ENCODE measurements at places on chromosomes 2 and 18. TPM values are rescaled to one million over a fixed set of nuclear protein-coding genes. Genes with fewer than 3 reads are reported as not detected.

GPR45 gene
- total RNA-seq = 0.22 TPM

MAP3K19 gene
- not detected for total RNA-seq

LIMS2 gene
- total RNA-seq = 73.3 TPM

CD8A gene
- total RNA-seq = not detected

CPS1 gene
- total RNA-seq = 8.0 TPM

TSPYL6 gene
- total RNA-seq = not detected

SERPINB12 gene
- total RNA-seq = not detected

PLGLB2 gene
- total RNA-seq = 3.7 TPM

SCN2A gene
- total RNA-seq = 8.2 TPM

SKOR2 gene
- not detected for total RNA-seq

TRIM43 gene
- total RNA-seq = not detected

FIGN gene
- 30.3 TPM for total RNA-seq

CPLX4 gene
- not detected for total RNA-seq

All from astrocyte (in vitro differentiated cells and primary cell).